Stimulated activated CD8-positive, alpha-beta memory T cell treated with anti-CD3 and anti-CD28 coated beads, Interleukin-4, amount 100 ng/mL, for 24 hours (primary cell): ENCODE measurements at places on chromosomes 2 and 18.
A peak's percentile ranks its signal among the peaks of the same experiment; 100 is the strongest.

DNA sequence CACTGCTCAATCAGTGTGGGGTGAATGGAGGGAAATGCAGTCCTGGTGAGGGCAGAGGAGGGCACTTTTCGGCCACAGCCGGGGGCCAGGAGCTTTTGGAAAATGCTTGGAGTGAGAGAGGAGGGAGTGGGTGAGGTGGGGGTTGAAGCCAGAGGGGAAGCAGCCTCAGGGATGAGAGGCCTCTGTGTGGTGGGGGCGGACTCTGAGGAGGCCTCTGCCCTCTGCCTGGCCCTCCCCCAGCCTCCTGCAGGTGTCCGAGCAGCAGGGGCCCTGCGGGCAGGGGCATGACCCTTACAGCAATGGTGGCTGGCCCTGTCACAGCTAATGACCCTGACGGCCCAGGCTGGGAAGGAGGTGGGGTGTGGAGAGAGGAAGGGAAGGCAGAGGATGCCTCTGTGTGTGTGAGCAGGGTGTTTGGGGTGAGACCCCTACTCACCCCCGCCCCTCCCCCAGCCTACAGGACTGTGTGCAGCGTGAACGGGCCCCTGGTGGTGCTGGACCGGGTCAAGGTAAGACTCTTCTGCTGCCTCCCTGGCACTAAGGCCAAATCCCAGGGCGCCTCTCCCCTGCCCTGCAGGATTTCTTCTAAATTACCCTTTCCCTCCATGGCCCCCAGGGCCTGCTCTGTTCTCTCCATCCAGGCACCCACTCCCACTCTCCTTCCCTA, 7.6 kb downstream of the ATP6V1B1 start:
- DNase-seq: no peak

- no peak for DNase-seq
These were observed 135.0 kb upstream of the ALKAL2 start for GRCh38 chr2:422676-423435.

GRCh38 chr2:198004921-198005829, 200.8 kb downstream of the PLCL1 start:
- DNase-seq: no peak

GRCh38 chr2:64488050-64488974, 34.4 kb downstream of the LGALSL start:
- peak; percentile 68 for DNase-seq

DNA sequence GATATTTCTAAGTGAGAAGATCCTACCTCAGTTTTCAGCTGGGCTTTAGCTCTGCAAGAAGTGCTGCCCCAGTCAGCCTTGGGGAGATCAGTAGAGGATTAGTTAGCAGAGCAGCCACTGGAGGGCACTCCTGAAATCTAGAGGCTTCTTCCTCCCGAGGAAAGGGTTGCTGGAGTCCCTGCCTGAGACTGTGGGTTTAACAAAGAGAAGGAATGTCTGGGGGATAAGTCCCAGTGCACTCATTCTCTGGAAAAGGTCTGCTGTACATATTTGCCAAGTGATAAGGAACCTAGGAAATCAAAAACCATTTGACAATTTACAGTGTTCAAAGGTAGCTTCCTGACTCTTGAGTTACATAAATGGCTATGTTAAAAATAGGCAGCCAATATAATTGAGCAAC, 207.2 kb downstream of the SLC8A1 start:
- no peak for DNase-seq

DNA sequence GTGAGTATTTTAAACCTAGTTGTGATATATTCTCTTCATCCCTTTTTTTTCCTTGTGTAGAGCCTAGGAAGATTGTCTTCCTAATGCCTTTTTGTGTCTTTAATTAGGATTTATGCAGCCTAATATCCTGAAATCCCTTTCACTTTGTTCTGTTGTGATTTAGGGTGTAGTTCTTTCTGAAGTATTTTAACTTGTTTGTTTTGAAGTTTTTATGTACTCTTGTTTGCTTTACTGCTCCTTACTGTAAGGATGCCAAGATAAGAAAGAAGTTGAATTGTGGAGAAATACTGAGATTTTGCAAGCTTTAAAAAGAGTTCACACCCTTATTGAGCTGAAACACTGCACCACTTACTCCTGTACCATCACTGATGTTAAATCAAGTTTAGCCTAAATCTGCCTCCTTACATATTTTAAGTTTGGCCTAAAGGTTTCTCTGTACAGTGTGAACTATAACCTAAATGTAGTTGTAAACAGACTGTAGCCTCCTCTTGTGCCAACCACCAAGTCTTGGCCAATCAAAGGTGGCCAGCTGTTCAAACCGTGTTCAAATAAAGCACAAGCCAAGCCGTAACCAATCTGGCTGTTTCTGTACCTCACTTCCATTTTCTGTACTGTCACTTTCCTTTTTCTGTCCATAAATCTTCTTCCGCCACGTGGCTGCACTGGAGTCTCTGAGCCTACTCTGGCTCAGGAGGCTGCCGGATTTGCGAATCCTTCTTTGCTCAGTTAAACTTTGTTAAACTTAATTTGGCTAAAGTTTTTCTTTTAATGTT, 17.7 kb upstream of the ACOXL start:
- DNase-seq: no peak

DNA sequence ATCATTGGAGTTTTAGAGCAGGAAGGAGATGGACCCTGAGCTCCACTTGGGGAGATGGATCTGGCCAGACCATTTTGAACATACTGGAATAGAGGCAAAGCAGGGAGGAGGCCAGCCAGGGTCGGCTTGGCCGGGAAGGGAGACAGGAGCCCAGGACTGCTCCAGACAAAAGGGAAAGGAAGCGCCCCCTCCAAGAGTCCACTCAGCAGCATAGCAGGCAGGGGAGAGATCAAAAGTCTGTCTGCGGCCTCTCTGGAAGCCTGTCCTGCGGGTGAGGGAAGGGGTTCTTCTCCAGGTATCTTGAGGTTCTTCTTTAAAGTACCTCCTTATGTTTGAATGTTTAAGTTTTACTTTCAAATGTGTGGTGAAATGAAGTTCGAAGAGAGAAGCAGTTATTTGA, 126.1 kb downstream of the GBX2 start:
- no peak for DNase-seq

DNA sequence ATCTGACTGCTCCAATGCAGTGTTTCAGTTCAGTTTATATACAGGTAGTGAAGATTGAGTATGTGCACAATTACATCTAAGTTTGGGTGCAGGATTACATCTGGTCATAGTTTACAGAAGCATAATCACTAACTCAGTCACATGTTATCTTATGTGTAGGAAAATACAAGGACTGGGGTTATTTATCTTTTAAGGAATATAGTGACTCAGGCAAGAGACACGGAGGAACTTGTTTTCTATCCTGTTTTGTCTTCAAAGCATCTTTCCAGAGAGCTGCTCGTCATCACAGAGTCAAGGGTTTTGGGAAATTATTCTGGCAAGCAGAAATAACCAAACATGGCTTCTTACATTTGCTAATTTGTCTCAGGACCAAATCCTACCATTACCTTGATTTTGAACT, 1371.5 kb upstream of the TMEFF2 start:
- no peak for DNase-seq

- DNase-seq: no peak
These were observed 92.4 kb downstream of the RHOB start for GRCh38 chr2:20539133-20539719.

DNA sequence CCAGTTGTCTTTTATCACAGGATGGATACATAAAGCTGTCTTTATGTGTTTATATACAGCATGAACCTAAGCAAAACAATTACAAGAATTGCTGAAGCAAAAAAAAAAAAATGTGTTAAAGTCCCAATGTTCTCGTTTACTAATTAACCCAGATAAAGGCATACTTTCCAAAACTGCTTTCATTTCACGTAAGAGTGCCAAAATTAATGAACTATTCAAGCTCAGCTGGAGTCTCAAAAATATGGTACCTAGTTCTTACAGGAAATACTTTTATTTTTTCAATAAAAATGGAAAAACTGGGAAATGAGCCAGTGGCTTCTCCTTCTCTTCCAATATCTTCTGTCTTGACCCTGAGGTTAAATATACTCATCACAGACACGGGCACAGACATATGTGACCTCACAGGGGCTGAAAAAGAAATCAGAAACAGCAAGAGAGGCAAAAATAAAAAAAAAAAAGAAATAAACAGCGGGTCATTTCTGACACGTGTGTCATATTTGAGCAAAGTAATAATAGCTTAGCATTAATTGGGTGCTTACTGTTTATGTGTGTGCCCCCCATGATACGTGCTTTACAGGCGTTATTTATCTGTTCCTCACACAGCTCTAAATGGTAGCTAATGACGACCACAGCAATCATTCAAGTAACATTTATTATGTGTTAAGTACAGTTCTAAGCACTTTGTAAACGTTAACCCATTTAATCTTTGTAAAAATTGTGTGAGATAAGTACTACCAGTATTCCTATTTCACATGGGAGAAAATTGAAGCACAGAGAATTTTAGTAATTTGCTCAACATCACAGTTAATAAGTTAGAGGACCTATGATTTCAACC, 158.0 kb upstream of the MMADHC start:
- no peak for DNase-seq

DNA sequence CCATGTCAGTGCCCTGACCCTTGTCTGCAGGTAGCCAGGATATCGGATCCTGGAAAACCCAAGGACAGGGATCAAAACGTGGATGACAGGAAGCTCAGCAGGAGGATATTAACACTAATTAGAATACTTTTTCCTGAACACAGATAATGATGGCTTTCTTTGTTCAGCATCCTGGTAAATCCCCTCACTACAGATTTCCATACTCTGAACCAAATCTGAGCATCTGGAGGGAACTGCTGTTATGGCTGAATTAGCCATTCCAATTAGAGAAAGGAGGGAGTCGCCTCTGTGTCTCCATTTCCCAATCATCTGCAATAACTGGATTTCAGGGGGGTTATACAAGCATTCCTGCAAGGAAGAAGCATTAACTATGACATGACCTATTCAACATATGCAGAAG, 24.4 kb downstream of the CXCR4 start:
- DNase-seq: no peak

DNA sequence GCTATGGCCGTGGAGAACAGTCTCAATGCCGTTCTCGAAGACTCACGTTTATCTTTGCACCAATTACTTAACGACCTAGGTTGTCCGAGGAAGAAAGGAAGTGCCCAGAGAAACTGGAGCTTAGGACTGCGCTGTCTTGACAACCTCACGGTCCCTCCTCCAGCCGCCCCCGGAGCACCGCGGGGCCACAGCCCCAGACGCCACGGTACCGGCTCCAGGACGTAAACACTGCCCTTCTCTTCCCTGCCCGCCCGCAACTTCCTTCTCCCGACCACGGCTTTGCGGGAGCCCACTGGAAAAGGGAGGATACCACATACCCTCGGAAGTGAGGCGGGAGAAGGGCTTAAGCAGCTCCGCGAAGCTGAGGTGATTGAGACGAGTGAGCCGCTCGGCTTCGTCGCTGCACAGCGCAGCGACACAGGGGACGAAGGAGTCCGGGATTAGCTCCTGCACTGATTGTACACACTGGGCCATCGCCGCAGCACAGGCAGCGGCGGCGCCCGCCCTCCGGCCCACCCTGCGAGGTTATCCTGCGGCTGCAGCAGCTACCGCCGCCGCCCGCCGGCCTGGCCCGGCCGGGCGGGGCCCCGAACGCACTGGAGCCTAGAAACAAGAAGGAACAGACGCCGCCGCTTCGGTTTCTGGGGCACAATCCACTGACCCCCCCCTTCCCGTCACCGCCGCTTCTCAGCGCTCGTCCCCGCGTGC, 483 bp downstream of the TRAPPC8 start:
- DNase-seq: peak; percentile 22

DNA sequence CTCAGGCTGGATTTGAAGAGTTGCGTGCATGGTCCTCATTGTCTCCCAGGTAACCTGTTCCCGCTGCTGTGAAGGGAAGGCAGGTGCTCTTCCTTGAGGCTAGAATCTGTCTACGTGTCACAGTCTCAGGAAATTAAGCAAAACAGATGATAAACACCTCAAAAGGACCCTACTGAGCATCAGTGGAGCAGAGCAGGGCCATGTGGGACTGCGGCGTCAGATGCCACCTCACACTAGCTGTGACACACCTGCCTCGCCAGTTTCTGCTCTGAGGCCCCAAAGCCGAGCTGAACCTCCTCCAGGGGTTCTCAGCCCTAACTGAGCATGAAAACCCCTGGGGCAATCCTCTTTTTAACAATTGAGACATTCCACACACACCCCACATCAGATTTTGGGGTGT, 2.0 kb downstream of the C2orf92 start:
- no peak for DNase-seq

DNA sequence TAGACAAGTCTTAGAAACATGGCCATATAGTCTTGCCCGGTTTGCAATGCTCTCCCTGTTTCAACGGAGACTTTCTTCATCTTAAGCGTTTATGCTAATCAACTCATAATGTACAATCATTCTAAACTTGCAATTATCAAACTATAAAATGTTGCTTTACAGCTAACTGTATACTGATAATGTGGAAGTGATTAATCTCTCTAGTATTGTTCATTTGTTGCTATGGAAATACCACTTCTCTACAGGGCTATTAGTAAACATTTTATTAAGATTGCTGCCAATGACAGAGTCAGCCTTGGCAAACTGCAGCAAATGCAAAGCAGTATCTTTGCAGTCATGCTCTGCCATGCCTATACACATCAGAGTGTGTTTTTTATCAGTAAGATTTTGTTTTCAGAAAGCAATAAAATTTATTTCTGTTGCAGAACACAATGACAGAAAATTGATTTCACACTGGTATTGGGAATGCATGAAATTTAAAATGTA, 1201.8 kb upstream of the CDH2 start:
- no peak for DNase-seq

DNA sequence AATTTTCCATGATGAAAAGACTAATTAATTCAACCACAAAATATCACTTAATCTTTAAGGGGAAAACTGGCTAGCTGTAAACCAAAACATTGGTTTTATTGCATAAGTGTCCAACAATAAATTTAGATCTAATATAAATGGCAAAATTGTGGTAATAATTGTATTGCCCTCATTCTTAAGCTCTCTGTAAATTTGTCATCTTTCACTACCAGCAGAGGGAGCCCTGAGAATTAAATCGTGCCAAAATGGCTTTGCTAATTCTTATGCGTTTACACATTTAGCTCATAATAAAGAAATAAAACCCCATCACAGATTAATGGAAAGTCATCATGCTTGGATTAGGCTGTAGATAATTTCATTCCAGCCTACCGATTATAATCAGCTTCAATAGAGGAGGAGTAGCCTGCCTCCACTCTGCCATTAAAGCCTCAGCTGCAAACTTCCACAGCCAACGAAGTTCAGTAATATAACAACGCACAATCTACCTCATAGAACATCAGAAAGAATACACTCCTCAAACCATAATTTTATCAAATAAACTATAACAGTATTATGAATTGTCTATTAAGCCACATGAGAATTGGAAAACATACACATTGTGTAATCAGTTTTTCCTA, 70.0 kb upstream of the ATP5MC3 start:
- no peak for DNase-seq

DNA sequence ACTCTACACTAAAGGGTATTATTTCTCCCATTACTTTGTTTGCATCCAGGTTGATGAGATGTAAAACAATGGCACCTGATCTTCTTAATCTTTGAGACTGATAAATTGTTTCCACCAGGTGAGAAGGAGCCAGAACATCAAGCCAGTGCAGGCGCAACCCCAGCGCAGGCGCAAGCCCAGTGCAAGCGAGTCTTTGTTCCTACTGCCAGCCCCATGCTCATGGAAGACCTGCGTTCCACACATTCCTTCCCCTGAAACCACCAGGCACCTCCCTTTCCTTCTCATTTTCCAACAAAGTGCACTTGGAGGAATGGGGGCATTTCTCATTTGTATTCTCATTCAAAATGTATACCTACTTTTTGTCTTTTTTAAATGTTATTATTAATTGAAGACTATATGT, 188.7 kb upstream of the SMAD2 start:
- DNase-seq: no peak
